Activated T-helper 1 cell treated with anti-CD3 and anti-CD28 coated beads, Interleukin-12 subunit alpha, Interleukin-12 subunit beta, Interleukin-2, Interleukin-4 antibody, amounts not matched to agents 30 ng/mL and 10 ng/mL and 1 ng/mL, durations not matched to agents 14 hours and 24 hours and 36 hours (primary cell): ENCODE measurements at places on chromosomes 3 and 15.

GRCh38 chr3:99418209-99418635, 220.2 kb upstream of the COL8A1 start:
- no peaks in the 10 kb centered on the region for H3K27me3 ChIP-seq
- no peaks in the 10 kb centered on the region for H3K36me3 ChIP-seq
- H3K4me1 ChIP-seq: no peaks in the 10 kb centered on the region
- H3K27ac ChIP-seq: no peak overlapping the region

DNA sequence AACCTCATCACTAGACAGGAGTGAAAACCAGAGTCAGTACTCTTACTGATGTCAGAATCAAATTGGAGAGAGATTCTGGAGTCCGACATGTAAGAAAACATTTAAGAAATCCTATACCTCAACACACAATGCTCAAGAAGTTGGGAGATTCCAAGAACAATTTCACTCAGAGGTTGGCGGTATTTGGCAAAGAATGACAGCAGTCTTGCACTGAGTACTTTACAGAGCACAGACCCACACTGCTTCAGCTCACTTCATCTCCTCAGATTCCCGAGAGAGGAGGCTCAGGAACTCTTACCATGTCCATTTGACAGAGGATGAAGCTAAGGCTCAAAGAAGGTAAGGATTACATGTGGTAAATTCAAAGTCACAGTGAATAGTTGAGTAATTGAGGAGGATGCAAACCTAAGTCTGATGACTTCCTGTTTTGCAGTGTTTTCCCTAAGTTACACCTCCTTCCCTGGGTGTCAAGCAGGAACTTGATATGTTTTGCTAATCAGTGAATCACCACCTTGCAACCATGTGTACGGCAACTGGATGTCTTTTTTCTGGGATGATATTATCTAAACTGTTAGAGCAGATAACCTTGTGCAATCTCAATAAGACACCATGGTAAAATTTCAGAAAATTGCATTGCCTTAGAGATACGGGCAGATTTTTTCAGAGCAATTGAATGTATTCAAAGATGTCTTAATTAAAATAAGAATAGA, 61.3 kb upstream of the MME start:
- H3K4me3 ChIP-seq: no peak overlapping the region
- no peaks in the 10 kb centered on the region for H3K4me1 ChIP-seq
- no peaks in the 10 kb centered on the region for H3K27me3 ChIP-seq
- no peak for DNase-seq
- H3K27ac ChIP-seq: no peak overlapping the region

DNA sequence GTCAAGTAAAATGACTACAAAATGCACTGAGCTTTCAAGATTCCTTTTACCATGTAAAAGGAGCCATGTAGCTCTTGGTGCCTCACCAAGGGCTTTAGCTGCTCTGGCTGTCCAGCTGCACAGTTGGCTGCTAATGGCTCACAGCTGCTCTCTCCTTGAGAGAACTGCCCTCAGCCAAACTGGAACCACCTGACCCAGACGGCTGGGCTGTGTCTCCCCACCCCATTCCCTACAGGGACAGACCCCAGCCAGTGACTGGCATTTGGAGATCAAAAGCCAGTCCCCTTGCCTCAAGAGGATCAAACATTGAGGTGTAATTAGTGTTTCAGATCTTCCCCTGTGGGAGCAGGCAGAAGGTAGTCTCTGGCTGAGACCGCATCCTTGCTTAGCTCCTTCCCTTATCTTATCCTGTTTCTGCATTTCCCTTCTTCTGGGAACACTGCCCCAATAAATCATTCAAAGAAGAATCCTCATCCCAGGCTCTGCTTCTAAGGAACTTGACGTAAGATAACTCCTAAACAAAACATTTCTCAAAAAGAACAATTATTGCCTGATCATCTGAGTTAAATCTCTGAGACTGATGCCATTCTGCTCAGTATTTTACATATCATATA, 28.6 kb upstream of the UBE2E2 start:
- H3K27ac ChIP-seq: no peak overlapping the region
- no peaks in the 10 kb centered on the region for H3K36me3 ChIP-seq
- H3K27me3 ChIP-seq: no peaks in the 10 kb centered on the region
- H3K4me1 ChIP-seq: no peaks in the 10 kb centered on the region

DNA sequence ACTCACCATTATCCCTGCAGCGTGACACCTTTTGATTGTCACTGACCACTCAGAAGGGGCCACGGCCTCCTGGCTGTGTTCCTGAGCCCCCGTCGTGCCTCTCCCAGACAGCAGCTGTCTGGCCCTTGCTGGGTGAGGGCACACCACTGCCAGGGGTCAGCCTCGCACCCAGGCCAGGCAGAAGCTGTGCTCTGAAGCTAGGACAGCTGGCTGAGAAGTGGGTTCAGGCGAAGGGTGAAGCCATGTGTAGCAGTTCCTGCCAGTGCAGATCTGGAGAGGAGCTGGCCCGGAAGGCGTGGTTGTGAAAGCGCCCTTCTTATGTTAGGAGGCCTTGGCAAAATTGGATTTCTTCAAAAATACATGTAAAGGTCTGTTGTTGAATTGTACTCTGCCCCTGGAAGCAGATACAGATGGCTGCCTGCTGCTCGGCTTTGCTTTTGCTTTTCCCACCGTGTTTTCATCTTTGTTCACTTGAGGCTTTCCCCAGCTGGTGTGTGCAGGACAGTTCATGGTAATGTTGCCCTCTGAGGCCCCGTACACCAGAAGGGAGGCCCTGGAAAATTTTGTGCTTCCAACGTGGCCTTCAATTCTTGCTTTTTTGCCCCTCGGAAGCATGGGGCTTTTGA, 49.1 kb downstream of the KLHL25 start:
- no peak for DNase-seq
- H3K4me1 ChIP-seq: no peaks in the 10 kb centered on the region
- H3K4me3 ChIP-seq: no peak overlapping the region
- no peak overlapping the region for H3K27ac ChIP-seq
- peaks cover 37% of the 10 kb centered on the region for H3K36me3 ChIP-seq

DNA sequence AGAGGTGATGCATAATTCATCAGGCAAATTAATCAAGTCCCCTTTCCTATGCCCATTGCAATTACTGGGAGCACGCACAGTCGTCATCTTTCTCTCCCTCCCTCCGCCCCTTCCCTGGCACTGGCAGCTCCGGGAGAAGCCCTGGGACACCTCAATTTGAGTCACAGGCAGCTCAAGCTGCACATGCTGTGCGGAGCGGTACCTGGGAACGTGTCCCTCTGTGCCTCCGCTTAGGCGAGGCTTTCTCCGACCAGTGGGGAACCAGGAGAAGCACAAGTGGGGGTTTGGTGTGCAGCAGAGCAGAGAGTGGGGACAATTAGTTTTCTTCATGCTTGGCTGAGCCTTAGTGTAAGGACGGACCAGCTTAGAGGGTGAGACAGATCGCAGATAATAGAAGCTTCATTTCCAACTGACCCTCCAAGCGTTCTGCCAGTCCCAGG, 88.3 kb downstream of the SOX14 start:
- no peaks in the 10 kb centered on the region for H3K27me3 ChIP-seq
- no peaks in the 10 kb centered on the region for H3K36me3 ChIP-seq
- no peak overlapping the region for H3K27ac ChIP-seq
- no peak overlapping the region for H3K4me3 ChIP-seq
- no peaks in the 10 kb centered on the region for H3K4me1 ChIP-seq
- no peak for DNase-seq

- peaks cover 6% of the 10 kb centered on the region for H3K27me3 ChIP-seq
- DNase-seq: no peak
- no peaks in the 10 kb centered on the region for H3K36me3 ChIP-seq
- no peaks in the 10 kb centered on the region for H3K4me1 ChIP-seq
- no peak overlapping the region for H3K27ac ChIP-seq
Measured at GRCh38 chr3:5462086-5462485, 274.6 kb downstream of the EDEM1 start.

DNA sequence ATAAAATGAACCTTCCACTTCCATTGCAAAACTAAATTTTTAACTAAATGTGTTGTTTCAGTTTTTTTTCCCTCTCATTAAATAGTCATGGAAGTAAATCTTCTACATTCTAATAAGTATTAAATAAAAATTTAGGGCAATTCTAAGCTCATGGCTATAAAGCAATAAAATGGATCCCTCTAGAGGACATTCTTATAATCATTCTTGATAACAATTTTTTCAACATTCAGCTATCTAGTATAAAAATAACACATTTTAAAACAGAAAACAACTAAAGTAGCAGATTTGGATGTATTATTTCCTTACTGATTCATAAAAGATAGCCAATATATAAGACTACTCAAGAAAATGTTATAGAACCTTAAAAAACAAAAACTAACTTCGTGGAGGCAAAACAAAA, 393.1 kb downstream of the PLOD2 start:
- H3K4me3 ChIP-seq: no peak overlapping the region
- H3K27ac ChIP-seq: no peak overlapping the region
- no peak for DNase-seq
